ENCODE measurements at places on chromosomes 7 and 10.

DNA sequence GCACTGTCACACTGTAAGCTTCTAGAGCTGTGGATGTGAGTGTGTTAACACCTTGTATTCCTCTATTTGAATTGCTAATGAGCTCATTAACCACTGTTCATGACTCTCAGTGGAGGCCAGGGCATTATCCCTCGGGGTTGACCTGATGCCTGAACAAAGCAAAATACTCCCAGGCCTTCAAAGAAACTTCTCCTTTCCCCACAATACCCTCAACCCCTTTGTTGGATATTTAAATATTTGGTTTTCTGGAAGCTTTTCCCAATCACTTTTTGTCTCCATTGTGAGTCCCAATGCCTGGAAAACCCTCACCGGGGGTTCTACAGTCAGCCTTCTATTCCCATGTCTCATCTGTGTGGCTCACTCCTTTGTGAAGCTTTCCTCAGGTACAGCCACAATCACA lies 780.1 kb downstream of the PHTF2 start:
- DNase-seq: no peak

- peak; percentile 56 for DNase-seq
Measured at GRCh38 chr10:21525367-21526187, at the start of gene SKIDA1. SKIDA1 (minus strand) TSS chr10:21525682; CDS start chr10:21517822, 7,860 bp downstream.

GRCh38 chr7:41915871-41916270 lies 213.0 kb upstream of the INHBA start:
- no peak for DNase-seq

DNA sequence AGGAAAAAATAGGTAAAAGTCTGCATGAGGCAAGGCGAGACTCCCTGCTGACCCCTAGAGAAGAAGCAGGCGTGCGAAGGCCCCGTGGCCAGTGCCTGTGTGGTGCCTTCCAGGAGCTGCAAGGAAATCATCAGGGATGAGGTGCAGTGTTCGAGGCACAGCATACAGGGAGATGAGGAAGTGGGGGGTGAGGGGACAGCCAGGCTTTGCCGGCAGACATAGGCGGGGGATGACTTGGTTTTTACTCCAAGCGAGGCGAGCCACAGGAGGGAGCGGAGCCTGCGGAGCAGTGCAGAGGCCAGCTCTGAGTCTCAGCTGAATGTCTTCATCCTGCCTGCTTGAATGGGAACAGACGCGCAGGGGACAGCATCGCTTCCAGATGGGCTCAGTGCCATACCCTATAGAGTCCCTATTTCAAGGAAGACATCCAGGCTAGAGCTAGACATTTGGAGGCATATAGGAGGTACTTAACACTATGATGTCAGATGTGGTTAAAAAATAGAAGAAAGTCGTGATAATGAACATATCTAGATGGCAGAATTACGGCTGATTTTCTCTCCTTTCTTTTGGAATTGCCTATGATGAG lies 49.5 kb downstream of the TCERG1L start:
- DNase-seq: no peak

DNA sequence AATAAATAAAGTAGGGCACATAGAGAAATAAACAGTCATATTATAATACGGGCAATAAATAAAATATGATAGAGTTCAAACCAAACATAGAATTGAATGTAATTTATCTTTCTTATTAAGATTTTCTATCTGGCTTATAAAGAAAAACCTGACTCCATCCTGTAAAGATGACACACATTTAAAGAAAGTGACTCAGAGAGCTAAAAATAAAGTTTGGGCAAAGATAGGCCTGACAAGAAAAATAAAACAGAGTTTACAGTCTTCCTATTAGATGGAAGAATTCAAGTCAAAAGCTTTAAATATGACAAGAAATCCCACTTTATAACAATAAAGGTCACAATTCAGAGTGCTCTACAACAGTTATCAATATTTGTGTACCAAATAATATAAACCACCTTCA lies 580.6 kb downstream of the PHTF2 start:
- no peak for DNase-seq

DNA sequence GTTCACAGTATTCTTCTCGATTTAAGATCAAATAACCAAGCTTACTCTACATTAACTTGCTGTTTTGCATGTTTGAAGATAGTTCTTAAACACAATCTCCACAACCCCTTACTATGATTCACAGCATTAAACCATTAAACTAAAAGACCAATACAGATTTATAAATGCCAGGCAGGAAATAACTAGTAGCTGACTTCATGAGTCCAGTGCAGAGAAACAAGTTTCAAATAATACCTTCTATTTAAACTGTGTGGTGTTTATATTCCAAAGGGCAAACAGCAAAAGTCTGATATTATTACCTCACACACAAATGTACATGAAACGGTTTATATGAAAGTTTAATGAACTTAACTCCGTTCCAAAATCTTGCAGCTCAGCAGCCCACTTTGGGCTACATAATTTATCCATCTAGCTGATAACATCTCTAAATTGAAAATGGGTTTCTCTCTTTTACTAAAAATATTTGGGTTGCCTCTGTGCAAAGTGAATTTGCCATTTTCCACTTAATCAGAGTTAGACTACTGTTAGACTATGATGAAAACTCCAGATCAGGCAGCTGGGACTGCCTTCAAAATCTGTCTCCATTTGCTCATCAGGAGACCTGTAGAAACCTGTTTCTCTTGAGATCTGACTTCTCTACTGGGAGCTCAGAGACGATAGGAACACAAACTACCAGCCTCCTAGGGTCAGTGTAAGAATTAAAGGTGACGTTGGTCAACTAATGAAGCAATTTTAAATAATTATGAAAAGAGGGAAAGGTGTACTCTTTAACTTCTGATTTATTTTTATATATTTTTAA lies 287.3 kb downstream of the FZD1 start:
- DNase-seq: no peak

DNA sequence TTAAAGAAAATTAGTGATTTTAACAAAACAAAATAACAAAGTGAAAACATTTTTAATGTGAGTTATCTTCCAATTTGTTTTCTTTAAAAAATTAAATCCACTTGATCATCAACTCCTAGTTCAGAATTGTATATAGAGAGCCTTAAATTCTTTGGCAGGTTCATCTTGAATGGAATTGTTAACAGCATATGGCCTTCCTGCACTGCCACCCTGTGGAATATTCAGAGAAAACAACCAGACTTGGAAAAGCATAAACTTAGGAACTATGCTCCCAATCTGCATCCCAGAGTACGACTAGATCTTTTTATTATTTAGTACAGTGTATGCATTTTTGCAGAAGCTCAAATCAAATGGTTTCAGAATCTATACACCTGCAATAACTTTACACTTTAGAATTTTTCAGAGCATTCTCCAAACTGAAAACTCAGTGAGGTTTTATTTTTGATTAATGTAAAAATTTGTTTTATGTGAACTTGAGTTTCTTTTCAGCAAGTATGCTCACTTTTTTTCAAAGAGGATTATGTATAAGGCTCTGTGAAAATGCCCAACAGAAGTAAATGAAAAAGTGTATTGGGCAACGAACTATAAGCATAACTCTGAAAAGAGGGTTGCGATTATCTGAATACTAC lies 44.9 kb upstream of the ANK3 start:
- DNase-seq: peak; percentile 15

Measured in CD4-positive, alpha-beta T cell treated with Interleukin-1 beta for 1 hour (primary cell).